Thoracic aorta (tissue), 2 donors: ENCODE measurements at places on chromosomes 5 and 9.

- DNase-seq, result no peak
Observed at GRCh38 chr5:173920866-173921555, 32.9 kb downstream of the CPEB4 start.

- no peak for DNase-seq
Observed at GRCh38 chr9:120091206-120091605, 488.8 kb downstream of the CDK5RAP2 start.

DNA sequence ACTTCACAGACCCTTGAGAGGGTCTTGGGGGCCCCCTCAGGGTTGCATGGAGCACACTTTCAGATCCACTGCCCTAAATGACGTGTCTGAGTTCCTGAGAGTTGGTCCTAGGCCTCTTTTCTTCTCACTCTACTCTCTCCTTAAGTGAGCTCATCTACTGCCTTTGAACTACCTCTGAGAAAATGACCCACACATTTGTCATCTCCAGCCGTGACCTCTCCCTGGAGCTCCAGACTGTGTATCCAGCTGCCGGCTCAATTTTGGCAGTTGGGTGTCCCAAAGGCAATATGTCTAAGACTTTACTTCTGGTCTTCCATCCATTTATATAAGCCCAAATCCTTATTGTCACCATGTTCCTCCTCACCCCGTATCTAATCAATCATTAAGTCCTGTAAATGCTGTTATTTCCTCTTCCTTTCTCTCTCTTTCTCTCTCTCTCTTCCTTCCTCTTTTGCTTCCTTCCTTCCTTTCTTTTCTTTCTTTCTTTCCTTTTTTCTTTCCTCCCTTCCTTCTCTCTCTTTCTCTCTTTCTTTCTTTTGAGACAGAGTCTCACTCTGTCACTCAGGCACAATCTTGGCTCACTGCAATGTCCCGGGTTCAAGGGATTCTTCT, 51.2 kb upstream of the HSPA9 start:
- DNase-seq, result no peak

DNA sequence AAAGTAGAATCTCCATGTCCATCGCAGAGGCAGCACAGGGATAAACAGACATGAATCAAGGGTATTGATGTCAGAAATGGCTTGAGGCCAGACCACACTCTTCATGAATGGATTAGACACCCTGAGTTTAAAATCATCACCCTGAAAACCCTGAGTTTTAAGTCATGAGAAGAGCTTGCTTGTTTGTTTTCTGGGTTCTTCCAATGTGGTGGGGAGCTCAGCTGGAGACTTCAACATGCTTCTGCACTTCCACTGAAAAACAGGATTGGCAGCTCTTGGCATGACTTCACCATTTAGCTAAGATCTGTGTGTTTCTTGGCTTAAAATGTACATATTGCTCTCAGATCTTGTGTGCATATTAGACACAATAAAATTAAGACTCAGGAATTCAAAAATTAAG, 9.8 kb downstream of the GCNT4 start:
- DNase-seq, result no peak

GRCh38 chr9:4581861-4582565, 80.1 kb upstream of the PLPP6 start:
- no peak for DNase-seq
